ENCODE measurements at places on chromosomes 2 and 18.

GRCh38 chr18:46632401-46633071 lies 24.5 kb downstream of the LOXHD1 start:
- peak; percentile 61 for DNase-seq

GRCh38 chr2:232325324-232326273 lies 53.0 kb upstream of the ALPP start:
- peak; percentile 21 for DNase-seq

GRCh38 chr2:60586081-60586480 lies 32.6 kb upstream of the BCL11A start:
- DNase-seq = no peak

GRCh38 chr2:142241016-142241415 lies 110.2 kb upstream of the LRP1B start:
- DNase-seq = no peak

Measured in NCI-H1694 treated with DMSO at 0.1 percent for 48 hours (cell line).